ENCODE measurements at places on chromosomes 3 and 15.

- DNase-seq, result no peak
These were observed 892 bp downstream of the NMD3 start for GRCh38 chr3:161221806-161222600.

- DNase-seq, result no peak
These were observed 8.7 kb downstream of the ARHGAP31 start for GRCh38 chr3:119302697-119303551.

DNA sequence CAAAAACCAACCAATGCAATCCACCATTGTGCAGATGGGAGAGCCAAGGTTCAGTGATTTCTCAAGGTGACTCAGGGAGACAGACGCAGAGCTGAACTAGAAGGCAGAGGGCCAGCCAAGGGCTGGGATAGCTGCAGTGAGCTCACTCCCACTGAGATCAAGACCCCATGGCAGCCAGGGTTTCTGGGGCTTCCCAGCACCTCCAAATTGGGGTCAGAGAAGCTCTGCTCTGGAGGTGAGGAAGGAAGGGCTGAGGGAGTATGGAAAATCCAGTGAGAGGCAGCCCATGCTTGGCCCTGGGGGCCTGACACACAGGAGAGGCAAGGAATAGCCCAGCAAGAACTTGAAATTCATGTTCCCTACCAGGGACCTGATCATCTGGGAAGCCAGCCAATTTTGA, 61.0 kb downstream of the ISG20 start:
- no peak for DNase-seq

GRCh38 chr3:127612966-127613365, 14.8 kb downstream of the MCM2 start:
- no peak for DNase-seq

DNA sequence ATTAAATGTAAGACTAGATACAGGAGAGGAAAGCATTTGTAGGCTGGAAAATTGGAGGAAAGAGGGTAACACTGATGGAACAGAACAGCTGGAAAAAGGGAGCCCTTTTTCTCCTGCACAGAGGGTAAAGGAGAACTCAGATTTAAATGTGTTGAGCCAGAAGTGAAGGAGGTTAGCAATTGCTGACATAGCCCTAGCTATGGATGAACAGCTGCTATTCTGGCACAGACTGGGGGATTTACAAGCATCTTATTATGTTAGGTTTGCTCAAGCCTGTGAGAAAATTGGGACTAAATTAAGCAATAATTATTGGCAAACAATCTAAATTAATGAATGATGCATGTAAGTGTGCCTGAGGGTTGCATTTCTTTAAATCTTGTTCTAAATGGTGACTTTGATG, 40.6 kb upstream of the PRR20G start:
- no peak for DNase-seq

DNA sequence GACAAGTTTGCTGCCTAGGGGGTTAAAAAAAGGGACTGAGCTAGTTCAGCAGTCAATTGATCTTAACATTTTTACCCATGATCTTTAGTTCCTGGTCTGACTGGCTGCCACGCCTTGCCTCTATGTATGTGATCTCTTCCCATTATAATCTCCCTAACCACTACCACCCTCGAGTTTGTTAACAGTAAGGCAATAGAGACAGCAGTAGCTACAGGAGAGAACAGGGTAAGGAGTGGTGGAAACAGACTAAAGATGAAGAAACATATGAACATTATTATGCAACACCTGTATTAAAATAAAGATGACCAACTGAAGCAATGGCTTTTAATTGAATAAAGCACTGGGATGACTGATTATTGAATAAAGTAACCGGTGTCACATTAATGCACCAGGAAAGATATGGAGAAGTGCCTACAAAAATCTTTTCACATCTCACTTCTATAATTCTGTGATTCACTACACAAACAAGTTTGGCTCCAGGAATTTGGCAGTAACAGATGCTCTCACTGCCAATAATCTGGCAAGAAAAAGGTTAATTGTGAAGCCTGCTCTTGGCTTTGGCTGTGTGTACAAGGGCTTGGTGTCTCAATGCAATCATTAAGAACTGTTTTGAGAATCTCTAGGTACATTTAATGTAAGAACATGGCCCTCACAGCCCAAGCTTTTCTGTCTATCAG, 95.7 kb downstream of the HHLA2 start:
- no peak for DNase-seq

GRCh38 chr3:80688814-80689213, 921.0 kb upstream of the ROBO1 start:
- no peak for DNase-seq

DNA sequence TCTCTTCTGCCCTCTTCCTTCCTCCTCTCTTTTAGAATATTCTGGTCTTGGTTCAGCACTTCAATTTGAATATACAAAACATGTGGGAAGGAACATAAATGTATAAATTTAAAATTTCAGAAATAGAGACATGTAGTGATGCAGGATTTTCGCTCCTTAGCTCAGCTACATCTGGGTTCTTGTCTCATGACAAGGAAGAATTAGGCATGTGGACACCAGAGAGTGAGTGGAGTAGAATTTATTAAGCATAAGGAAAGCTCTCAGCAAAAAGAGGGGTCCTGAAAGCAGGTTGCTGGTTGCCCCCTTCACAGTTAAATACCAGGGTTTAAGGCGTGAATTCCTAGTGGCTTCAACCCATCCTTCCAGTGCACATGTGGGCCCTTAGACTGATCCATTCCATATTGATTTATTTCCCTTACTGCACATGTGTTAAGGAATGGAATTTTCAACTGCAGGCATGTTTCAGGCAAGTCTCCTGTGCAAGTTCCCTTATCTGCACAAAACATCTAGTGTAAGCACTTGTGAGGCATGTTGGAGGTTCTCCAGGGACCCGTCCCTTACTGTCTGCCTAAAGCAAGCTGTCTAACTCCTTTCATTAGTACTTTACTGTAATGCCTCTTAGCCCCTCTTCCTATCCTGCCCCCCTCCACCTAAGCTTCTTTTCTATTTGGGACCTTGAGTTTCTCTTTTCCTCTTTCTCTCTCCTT, 133.2 kb upstream of the STRIT1 start:
- DNase-seq, result no peak

- DNase-seq, result no peak
These were observed 79.1 kb upstream of the ABI3BP start for GRCh38 chr3:101072300-101072699.

GRCh38 chr15:31550211-31550977, 223.8 kb downstream of the KLF13 start:
- DNase-seq, result no peak

DNA sequence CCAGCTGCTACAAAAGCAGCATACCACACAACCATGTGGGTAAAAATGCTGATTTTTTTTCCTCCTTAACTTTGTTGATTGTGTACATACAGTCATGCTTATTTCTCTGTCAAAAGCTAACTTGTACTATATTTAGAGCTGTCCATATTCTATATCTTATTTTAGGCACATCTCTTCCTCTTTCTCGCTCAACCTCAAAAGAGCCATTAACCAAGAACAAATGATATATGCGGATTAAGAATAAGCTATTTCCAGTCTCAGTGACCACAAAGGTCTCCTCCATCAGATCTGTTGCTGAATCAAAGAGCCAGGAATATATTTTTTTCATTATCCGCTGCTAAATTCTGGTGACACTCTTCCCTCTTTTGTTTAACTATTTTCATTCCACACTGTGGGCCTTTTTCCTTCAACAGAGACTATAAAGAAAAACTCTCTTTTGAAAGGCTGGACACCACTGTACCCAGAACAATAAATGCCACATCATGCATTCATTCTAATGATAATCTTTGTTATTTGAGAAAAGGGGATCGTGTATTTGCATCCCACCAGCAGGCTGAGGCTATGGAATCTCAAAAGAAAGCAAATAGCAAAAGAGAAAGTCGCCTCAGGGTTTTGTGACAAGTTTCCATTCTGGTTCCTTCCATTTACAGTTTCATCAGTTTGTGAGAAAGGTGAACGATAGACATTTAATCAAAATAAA, 8.0 kb downstream of the TMEM212 start:
- no peak for DNase-seq

- no peak for DNase-seq
These were observed 1.1 kb downstream of the OIP5 start for GRCh38 chr15:41331281-41331680.

DNA sequence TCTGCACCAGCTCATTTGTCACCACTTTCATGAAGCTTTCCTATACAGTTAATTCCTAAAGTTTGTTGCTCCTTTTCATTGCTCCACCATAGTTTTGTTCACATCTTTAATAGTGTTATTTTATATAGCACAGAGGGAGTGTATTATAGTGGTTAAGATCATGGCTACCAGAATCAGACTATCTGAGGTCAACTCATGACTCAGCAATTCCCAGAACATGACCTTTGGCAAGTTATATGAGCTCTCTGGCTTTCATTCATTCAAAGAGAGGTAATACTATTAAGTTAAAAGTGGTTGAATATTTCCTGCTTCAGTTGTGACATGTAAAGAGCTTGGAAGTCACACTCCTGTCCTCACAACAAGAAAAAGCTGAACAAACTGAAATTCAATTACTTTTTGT, 1073.5 kb downstream of the NAALADL2 start:
- DNase-seq, result no peak

- no peak for DNase-seq
These were observed 13.1 kb upstream of the RNF7 start for GRCh38 chr3:141725036-141725435.

DNA sequence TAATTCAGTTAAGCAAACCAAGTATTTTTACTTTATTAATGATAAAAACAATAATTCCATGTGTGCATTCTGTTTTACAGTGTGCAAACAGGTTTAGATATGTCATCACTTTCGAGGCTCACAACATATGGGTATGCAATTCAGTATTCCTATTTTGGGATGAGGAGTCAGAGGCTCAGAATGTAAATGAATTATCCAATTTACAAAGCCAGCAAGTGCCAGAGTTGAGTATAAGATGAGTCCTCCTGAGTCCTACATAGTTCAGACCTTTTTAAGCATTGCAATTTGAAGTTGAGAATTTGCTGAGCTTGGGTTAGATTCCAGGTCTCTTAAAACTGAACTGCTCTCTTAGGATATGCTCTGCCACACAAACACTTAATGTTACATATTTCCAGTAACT, 424.2 kb upstream of the ROBO2 start:
- no peak for DNase-seq

GRCh38 chr3:89474333-89475130, 367.1 kb downstream of the EPHA3 start:
- no peak for DNase-seq
